ENCODE measurements at places on chromosomes 6 and 20.

DNA sequence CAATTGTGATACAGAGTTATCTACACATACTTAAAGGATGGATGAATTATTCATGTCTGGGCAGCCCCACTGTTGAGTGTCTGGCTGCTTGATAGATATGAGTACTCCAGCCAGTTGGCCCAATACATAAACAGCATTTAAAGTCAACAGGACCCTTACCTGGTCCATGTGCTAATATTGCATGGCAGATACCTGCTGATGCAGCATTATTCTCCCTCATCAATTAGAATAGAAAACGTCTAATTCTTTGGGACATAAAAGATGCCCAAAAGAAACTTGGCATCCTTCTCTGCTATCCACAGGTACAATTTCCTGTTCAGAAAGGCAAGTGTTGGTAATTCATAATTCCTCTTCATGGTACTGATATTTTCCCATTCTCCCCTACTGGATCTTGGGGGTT is 550.8 kb downstream of the TFAP2B start:
- no peak for DNase-seq

DNA sequence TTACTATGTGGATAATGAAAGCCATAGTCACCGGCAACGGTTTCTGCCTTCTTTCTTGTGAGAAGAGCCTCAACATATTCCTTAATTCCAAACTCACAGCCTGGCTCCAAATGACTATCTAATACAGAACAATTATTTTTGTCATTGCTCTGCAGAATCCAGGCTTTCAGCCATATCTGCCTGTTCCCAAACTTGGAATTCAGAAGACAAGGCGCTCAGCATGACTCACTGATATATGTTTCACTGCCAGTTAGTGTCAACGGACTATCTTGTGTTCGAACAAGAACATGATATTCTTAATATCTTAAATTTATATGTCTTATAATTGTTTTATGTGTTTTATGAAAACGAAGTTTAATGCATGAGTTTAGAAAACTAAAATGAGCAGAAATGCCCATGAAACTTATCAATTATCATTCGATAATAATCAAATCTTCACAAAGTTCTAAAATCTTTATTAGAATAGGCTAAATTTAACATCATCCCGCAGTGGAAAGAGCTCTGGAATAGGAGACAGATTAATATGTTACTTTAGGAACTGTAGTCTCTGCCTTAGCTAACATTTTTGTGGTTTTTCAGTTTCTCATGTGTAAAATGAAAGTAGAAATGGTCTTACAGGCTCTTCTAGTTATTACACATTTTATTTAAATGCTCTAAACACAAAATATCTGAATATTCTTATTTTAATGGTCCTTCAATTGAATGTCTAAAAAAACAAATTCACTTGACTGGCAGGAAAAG is 669.3 kb upstream of the GJE1 start:
- no peak for DNase-seq

GRCh38 chr20:51412333-51412871 is 130.1 kb downstream of the NFATC2 start:
- DNase-seq = no peak

GRCh38 chr6:129100164-129100563 is 217.2 kb downstream of the LAMA2 start:
- no peak for DNase-seq

DNA sequence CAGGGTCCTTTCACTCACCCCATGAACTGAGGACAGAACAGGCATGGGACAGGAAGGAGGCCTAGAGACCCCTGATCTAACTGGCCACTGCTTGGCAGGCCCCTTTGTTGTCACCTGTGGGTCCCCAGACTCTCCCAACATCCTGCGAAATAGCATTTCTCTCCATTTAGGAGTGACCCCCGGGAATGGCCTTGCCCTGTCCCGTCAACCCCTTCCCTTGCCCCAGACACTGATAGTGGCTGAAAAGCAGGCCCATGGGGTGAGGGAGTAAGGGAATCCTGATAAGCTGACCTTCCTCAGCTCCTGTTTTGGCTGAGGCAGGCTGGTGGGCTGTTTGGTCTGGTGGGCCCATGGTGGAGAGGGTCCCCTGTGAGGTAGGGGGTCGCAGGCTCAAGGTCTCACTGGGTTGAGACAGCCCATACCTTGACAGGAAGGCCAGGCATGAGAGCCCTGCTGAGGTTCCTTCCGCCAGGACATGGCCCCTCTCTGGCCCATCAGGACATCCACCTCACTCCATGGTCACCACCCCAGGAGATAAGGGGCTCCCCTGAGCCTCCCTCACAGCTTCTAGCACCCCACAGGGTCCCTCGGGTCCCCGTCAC is 139.3 kb downstream of the MRPL14 start:
- DNase-seq = no peak

- DNase-seq = no peak
Measured at GRCh38 chr20:3559637-3560036, 88.8 kb downstream of the ATRN start.

DNA sequence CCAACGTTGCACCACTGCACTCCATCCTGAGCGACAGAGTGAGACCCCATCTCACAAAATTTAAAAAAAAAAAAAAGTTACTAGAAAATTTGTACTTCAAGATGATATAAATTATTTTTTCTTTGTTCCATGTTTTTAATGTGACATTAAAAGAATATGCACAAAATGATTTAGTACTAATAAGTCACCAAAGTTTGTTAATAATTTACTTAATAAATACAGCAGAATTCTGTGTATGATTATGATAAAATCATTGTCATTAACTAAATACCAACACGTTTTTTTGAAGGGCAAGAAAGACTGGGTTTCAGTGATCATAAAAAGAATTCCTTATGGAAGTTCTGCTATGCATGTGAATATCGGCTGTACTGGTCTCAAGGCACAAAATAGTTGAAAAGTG is 28.1 kb downstream of the GOPC start:
- no peak for DNase-seq

- DNase-seq = no peak
Measured at GRCh38 chr6:164507206-164507940, 802.0 kb downstream of the C6orf118 start.

DNA sequence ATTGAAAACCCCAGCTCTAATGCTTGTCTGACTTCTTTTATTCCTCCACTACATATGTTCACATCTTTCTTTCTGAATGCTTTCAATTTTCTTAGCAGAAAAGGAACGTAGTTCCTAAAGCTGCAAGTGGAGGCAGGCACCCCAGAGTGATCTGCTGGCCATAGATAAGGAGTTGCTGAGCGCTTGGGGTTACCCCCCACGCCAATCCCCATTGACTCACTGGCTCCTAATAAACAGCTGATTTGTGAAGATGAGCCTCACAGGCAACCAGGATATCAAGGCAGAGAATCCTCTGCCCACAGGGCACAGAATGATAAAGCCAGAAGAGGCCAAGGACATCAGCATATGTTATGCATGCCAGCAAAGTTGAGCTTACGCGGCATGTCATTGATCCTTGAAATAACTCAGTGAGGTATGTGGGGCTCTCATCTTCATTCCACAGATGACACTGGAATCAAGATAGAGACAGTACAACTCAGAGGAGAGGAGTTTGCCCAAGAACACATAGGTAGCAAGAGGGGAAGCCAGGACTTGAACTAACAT is 129.1 kb upstream of the PTPRT start:
- DNase-seq = no peak

DNA sequence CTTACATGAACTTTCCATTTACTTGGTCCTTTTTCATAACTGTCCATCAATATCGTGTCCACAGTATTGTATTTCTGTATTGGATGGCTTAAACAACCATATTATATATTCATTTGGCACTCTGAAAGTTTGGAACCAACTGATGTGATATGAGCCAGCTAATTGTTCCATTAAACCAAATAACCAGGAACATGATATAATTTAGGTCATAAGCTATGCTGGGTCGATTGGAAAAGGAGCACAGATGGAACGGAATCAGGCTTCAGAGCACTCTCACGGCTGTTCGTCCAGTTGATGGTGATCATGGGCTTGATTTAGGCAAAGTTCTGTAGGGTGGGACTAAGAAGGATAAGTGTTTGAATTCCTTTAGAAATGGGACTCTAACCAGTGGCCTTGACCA is 142.7 kb downstream of the DNAH8 start:
- DNase-seq = no peak

GRCh38 chr6:24520929-24521546 is 26.3 kb downstream of the ALDH5A1 start:
- DNase-seq = peak; percentile 30

DNA sequence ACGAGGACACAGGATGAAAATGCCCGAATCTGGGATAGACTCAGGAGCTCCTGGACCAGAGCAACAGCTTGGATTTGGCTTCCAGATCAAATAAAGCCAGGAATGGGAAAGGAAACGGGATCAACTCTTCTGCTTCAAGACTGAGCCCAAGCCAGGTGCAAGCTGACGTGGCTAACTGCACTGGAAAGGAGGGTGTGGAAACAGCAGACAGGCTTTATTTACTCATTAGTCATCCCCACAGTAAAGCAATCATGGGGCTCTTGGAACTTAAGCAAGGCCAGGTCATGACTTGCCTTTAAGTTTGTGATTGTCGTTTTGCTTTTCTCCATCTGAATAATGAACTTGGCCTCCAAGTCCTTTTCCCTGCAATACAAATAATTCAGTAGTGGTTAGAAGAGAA is 45.2 kb downstream of the KIF16B start:
- DNase-seq = no peak

DNA sequence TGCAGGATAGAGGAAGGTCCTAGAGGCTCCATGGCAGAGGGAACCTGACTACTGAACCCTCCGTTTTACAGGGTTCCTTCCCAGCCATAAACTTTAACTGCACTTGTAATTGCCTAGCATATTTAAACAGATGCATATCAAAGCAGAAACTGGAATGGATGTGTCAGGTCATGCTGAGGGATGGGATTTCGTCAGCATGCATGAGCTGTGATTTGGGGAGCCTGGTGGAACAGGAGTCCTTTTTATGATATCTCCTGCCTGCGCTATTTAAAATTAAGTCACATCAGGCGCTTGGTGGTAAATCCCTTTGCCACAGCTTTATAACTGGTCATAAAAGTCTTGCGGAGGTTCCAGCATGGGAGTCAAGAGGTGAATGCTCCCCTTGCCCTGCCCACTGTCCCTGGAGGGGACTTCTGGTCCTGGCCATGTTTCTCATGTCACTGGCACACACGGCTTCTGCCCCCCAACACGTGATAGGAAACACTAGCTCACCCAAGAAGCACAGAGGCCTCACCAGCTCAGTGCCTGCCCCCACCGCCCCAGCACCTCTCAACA is 26.0 kb upstream of the PCMTD2 start:
- DNase-seq = no peak

DNA sequence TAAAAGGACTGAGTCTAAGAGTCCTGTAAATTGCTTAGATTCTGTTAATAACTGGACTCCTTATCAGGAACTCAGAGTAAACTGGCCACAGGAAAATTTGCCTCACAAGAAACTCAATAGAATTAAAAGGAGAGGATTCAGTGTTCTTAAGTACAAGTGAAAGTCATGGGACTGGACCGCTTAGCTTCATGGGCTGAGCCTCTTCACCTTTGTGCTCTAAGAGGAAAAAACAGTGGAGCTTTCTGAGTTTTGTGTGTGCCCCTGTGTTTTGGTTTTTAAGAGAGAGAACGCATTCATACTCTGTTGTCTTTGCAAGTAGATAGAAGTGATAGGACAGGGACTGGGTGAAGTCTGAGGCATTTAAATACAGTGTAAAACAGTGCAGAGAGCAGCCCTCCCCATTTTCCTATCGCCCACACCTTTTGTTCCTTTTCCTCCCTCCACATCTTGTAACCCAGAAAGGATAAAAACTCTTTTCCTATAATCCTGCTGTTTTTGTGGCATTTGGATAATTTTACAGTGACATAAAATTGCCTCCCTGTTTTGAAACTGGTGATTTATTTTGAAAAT is 49.6 kb downstream of the FOXO3 start:
- no peak for DNase-seq

DNA sequence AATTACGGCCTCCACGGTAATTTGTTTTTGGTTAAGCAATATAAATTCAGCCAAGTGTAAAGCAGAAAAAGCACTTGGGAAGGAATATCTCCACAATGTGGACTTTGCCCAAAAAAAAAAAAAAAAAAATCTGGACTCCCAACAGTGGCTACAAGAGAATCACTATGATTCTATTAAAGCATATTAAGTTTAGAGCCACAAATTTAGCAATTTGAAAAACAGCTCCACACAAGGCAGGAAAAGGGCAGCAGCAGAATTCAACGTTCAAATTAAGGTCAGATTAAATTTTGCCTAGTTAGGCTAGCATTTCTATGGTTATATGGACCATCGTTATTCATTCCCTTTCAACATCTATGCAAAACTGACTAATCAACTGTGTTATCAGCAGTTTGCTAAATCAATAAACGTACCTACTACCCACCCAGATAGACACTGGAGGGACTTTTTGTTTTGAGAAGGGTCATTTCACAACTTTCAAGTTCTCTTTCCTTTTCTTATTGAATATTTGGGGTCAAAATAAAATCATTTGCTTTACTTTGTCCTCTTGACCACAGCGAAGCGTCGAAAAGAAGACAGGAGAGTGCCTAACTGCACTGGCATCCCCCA is 1.0 kb downstream of the MCM9 start:
- DNase-seq = no peak

DNA sequence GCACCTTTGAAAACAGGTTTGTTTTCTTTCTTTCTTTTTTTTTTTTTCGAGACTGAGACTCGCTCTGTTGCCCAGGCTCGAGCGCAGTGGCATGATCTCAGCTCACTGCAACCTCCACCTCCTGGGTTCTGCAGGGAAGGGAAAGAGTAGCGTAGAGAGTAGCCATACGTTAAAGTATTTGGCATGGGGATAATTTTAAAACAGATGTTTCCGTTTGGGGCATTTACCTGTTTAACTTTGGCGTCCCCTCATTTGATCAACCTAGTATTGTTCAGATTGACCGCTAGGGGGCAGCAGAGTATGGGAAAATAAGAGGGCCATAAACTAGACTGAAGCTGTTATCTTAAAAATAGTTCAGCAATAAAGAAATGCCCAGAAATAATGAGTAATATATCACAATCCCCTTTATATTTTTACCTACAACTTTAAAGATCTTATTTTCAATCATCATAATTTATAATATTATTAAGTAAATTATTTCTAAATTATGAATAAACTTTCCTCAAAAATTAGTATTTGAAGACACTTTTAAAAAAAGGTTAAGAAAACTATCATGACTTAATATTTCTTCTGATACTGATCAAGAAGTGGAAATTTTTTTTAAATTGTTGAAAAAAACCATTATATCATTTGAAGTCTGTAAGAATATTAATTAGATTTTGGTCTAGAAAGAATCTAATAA is 7.6 kb upstream of the TAAR9 start:
- peak; percentile 56 for DNase-seq

- DNase-seq = peak; percentile 20
Measured at GRCh38 chr20:50224531-50225255, 34.1 kb downstream of the CEBPB start.

DNA sequence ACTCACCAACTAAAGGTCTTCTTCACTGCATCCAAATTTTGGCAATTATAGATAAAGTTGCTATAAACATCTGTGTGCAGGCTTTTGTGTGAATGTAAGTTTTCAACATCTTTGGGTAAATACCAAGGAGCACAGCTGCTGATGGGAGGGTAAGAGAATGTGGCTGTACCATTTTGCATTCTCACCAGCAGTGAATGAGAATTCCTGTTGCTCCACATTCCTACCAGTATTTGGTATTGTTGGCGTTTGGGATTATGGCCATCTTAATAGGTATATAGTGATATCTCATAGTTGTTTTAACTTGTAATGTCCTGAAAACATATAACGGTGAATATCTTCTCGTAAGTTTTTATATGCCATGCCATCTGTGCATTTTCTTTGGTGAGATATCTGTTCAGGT is 69.3 kb downstream of the ILRUN start:
- no peak for DNase-seq

All from CD4-positive, alpha-beta T cell treated with Interleukin-1 beta for 1 hour (primary cell).